M059J (cell line): ENCODE measurements at places on chromosomes 6 and 20. TPM values are rescaled to one million over a fixed set of nuclear protein-coding genes. Genes with fewer than 3 reads are reported as not detected.

- peak; percentile 58 for DNase-seq
Measured at GRCh38 chr6:65545920-65546319, 161.1 kb downstream of the EYS start.

DNA sequence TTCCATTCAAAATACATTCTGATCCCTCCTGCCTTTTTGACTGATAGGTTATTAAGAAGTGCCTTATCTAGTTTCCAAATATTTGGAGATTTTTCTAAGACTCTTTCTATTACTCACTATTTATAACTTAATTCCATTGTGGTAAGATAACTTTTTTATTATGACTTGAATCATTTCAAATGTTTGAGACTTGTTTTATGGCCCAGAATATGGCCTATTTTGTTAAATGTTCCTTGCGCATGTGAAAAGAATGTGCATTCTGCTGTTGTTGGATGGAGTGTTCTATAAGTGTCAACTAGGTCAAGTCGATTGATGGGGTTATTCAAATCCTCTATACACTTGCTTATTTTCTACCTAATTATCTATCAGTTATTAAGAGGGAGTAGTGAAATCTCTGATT, 13.1 kb upstream of the TCP11 start:
- DNase-seq, result no peak

DNA sequence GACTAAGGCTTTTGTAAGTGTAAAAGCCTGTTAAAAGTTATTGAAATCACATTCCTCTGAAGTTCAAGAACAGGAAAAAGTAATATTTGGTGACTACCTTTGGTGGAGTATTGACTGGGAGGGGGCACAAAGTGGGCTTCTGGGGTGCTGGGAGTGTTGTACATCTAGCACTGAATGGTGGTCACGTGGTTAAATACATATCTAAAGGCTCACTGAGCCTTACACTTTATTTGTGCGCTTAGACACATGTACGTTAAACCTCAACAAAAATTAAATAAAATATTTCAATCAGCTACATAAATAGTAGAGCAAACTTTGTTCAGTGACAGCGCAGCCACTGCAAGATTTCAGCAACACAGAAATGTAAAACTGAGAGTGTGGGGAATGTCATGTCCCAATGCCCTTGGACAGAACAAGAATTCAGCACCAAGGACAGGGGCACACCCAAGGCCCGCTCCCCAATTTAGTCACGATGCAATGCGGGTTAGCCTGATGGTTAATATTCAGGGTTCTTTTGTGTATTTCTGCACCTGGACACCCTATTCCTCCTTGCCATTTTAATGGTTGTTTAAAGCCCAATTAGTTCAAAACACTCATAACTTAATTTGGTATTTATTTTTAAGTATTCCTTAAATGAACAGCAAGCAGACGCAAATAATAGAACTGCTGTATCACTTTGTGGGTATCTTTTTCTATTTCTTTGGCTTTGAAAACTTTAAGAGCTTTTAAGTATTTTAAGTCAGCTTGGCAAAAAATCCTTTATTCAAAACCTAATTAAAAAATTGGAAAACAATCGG, 37.4 kb downstream of the ANGPT4 start:
- peak; percentile 44 for DNase-seq

DNA sequence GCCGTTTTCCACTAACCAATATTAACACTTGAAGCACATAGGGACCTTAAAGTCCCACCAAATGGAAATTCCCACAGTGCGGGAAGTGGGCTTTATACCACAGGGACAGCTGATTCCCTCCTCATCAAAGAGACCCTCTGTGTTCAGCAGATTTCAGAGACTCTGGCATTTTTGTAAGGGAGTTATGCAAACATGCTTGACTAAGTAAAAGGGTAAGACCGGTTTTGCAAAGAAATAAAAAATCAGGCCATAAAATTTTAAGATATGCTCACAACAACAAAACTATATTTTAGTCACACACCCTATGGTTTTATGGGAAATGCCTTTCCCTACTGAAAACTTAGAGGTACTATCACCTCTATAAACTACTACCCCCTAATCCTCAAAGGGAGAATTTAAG, 45.4 kb upstream of the SPTLC3 start:
- DNase-seq, result no peak

- no peak for DNase-seq
Measured at GRCh38 chr6:45987856-45988255, 27.8 kb downstream of the CLIC5 start.

DNA sequence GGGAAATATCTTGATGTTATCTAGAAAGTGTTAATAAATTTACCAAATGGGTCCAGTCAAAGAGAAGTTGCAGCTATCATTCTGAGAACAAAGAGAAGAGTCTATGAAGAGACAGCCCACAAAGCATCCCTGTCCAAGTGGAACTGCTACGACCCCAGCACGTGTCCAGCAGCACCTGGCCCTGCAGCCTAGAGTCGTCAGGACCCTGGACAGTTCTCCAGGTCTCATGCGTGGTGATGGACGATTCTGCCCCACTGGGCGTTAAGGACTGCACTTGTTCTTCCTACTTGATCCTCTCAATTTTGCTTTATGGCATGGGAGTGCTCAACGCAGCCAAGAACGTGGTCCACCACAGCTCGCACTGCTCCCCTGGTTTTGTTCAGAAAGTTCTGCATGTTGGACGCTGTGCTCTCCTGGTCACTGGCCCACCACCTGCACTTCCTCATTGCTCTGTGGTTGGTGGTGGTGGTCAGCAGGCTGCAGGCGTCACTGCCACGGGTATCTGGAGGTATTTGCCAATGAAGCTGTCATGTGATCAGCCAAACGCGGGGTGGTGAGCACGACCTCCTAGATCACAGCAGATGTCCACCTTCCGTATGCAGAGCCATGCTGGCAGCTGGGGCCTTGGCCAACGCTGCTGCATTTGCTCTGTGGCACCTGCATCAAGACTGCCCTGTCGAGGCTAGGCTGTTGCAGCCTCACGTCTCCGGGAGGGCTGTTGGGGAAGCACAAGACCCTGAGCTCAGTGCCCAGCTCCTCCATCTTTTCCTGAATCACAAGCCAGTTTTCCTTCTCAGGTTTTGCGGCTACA, 356.4 kb downstream of the CDH4 start:
- peak; percentile 39 for DNase-seq

- DNase-seq, result peak; percentile 98
Measured at GRCh38 chr20:38117635-38118034, 47.4 kb downstream of the TGM2 start.

DNA sequence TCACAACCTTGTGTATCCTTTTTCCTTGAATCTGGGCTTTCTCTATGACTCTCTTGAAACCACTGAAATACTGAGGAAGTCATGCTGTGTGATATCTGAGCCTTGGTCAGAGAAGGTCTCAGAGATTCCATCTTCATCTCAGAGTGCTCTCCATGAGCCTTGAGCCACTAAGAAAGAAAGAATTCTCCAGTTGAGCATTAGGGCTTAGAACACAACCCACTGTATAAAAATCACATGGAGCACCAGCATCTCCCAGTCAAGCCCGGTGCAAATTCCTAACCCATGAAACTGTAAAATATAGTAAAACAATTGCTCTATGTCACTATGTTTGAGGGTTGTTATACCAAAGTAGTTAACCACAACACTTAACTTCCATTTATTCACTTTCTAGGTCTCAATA, 181.4 kb downstream of the MOXD1 start:
- DNase-seq, result no peak

DNA sequence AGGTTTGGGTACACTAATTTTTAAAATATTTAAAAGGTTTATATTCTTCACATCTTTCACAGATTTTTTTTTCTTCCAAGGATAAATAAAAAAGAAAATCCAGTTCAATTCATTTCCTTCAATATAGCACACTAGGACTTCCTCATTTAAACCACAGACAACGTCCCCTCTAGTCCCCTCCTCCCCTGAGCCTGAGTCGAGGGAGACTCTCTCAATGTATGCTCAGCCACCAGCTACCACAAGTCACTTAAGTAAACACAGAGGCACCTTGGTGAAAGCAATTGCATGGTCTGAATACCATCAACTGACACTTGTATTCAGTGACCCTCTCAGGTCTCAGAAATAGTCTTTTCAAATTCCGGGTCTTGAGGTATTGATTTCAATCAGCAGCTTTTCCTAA, 88.6 kb downstream of the SIM1 start:
- no peak for DNase-seq

DNA sequence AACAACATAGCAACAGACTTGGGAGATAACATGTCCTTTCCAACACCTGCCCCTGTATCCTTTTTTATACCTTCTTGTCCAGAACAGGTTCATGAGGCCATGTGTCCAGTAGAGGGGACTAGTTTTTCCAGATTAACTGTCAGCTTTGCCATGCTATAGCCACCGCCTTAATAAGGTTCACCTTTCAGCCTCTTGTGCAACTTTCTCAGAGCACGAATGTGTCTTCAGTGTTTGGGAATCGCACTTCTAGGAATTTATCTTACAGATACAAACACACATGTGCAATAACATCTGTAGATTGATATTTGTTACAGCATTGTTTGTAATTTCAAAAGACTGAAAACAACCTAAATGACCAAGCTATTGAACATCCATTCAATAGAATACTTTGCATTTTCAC, 21.4 kb downstream of the NCR2 start:
- no peak for DNase-seq

DNA sequence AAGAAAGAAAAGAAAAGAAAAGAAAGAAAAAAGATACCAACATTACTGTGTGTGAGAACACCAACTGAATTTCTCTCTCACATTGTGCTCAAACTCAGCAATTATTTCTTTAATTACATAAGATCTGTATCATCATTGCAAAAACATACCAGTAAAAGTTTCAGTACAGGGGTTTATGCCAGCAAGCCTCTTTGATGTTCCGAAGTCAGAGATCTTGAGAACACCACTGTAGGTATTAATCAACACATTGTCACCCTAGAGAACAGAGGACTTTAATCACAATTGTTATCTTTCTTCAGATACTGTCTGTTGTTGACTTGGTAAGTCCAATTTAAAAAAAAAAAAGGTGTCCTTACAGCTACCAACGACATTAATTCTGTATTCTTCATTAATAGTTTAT, 60.9 kb upstream of the MAP7 start:
- no peak for DNase-seq

DNA sequence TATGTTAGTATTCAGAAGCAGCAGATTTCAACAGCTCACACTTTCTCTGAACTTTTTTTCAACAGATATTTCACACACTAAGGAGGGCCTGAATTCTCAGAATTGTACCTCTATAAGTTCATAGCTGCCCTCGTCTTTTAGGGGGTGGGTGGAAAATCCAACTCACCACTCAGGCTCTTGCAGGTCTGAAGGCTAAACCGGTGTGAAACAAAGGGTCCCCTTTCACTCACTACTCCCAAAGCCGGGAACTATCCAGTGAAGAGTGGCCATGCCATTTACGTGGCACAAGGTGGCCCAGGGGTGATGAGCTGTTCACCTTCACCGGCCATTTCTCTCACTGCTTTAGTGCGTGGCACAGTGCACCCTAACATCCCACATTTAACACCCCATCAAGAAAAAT, 24.2 kb downstream of the TBC1D7 start:
- DNase-seq, result no peak

- DNase-seq, result peak; percentile 85
Measured at GRCh38 chr6:70371454-70372105, 41.7 kb upstream of the FAM135A start.

DNA sequence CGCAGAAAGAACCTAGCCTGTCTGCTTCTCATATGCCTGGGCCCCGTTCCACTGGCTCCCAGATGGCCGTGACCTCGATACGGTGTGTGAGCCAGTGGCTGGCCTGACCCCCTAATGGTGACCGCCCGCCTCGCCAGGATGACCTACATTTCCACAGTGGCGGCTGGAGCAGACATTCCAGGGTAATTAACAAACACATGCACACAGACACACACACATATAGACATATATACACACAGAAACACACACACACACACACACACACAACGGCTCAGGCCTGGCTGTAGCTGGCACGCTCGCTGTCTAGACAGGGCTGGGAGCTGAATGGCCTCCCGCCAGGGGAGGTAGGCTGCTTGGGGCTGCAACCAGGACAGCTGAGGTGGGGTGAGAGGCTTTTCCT, 227.1 kb downstream of the ANKRD60 start:
- DNase-seq, result no peak

- DNase-seq, result no peak
Measured at GRCh38 chr20:36756496-36756895, 10.6 kb upstream of the NDRG3 start.

DNA sequence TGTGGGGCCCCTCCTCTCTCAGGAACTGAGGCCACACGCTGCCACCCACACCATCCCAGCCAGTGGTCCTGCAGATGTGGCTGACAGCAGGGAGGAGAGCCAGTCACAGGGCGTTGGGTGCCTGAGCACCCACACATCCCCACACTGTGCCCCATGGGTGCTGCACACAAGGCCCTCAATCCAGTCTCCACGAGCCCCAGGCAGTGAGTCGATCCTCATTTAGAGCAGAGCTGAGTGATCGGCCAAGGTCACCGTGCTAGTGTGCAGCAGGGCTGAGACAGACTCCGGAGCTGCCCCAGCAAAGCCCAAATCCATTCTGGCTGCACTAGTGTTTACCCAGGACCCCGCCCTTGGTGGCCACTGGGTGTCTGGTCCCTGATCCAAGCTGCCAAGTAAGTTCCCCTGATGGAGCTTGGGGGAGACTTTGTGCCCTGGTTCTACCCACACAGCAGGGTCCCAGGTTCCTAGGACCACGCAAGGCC, 9.0 kb downstream of the C20orf203 start:
- no peak for DNase-seq

GRCh38 chr6:27290065-27290849, 21.8 kb downstream of the POM121L2 start:
- no peak for DNase-seq

DNA sequence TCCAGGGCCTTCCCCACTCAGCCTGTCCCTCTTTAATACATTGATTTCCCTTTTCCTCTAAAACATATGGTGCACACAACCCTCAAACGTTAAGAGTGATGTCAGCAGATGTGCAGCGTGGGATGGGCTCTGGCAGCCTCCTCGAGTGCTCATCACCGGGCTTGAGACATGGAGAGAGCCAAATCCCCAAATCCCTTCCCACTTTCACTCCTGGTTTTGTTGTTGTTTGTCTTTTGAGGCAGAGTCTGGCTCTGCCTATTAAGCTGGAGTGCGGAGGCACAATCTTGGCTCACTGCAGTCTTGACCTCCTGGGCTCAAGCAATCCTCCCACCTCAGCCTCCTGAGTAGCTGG, 5.8 kb upstream of the PLTP start:
- DNase-seq, result no peak

PTCHD4 gene
- total RNA-seq, result 0.15 and 1.3 TPM in 2 replicates

GTSF1L gene
- not detected in 2 replicates for total RNA-seq

MLIP gene
- total RNA-seq, result not detected in 2 replicates

SLC22A7 gene
- total RNA-seq, result not detected in 2 replicates

C2 gene
- total RNA-seq, result 2.9 and 3.3 TPM in 2 replicates

OPRM1 gene
- total RNA-seq, result not detected in 2 replicates

ZNF391 gene
- 5.2 and 6.6 TPM in 2 replicates for total RNA-seq

LTB gene
- total RNA-seq, result 2.1 and 4.6 TPM in 2 replicates

TRAPPC3L gene
- total RNA-seq, result 0.27 TPM in 1 of 2 replicates, not detected in the other

MRAP2 gene
- total RNA-seq, result 0.05 and 0.12 TPM in 2 replicates

SLC32A1 gene
- total RNA-seq, result not detected in 2 replicates

MOXD1 gene
- 170 and 207 TPM in 2 replicates for total RNA-seq

TFAP2B gene
- total RNA-seq, result 0.10 TPM in 1 of 2 replicates, not detected in the other

GSTA3 gene
- total RNA-seq, result 0.27 and 2.4 TPM in 2 replicates

KCNQ5 gene
- 3.2 and 4.8 TPM in 2 replicates for total RNA-seq

NOTCH4 gene
- 1.7 and 2.2 TPM in 2 replicates for total RNA-seq

FAM135A gene
- total RNA-seq, result 5.6 and 11.5 TPM in 2 replicates
